ENCODE measurements at places on chromosomes 2 and 18.

GRCh38 chr18:5059696-5060032 lies 137.4 kb downstream of the AKAIN1 start:
- no peak for DNase-seq

GRCh38 chr18:67425672-67426071 lies 90.8 kb downstream of the DSEL start:
- DNase-seq = no peak

DNA sequence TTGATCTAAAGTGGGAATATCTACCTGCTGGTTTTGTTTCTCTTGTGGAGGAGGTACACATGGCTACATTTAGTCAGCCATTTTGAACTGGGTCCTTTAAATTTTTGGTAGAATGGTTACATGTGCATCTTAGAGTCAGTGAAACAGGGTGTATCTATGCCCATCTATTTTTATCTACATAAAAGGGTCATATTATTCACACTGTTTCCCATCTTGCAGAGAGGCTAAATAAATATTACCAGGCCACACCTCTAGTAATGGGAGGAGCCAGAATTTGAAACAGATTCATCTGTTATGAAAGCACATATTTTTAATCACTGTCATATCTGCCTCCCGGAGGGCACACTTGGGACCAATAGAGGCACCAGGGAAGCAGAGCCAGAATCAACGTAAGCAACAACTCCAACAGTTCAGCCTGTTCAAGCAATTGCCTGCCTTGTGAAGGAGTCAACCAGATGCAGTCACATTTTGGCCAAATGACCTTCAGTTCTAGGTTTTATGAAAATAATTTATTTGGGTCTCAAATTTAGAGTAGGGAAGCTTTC lies 376.8 kb downstream of the TSN start:
- no peak for DNase-seq

DNA sequence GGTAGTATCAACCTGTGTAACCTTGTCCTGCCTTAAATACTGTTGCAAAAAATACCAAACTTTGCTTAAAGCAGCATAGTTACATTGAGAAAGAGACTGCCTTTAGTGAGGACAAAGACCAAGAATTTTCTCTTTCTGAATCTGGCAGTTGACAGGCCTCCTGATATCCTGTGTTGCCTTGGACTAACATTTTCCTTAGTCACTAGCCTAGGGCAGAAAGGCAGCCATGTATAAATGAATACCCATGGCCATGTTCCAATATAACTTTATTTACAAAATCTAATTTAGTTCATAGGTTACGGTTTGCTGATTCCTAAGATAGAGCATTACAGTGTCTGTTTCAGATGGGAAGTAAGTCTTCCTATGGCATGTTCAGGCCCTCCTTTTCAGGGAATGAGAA lies 895.4 kb downstream of the CNTNAP5 start:
- no peak for DNase-seq

DNA sequence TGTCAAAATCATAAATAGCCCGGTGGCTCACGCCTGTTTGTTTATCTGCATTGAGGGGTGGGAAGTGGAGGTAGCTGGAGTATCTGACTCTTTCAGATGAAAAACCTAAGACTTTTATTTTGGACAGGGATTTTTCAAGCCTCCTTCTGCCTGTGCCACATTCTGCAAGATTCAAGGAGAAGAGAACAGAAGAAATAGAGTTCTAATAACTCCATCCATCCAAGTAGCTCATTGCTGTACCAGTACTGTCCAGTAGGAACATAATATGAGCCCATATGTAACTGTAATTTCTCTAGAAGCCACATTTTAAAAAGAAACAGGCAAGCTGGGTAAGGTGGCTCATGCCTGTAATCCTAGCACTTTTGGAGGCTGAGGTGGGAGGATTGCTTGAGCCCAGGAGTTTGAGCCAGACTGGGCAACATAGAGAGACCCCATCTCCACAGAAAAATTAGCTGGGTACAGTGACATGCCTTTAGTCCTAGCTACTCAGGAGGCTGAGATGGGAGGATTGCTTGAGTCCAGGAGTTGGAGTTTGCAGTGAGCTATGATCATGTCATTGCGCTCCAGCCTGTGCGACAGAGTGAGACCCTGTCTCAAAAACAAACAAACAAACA lies 35.4 kb upstream of the NT5DC4 start:
- no peak for DNase-seq

DNA sequence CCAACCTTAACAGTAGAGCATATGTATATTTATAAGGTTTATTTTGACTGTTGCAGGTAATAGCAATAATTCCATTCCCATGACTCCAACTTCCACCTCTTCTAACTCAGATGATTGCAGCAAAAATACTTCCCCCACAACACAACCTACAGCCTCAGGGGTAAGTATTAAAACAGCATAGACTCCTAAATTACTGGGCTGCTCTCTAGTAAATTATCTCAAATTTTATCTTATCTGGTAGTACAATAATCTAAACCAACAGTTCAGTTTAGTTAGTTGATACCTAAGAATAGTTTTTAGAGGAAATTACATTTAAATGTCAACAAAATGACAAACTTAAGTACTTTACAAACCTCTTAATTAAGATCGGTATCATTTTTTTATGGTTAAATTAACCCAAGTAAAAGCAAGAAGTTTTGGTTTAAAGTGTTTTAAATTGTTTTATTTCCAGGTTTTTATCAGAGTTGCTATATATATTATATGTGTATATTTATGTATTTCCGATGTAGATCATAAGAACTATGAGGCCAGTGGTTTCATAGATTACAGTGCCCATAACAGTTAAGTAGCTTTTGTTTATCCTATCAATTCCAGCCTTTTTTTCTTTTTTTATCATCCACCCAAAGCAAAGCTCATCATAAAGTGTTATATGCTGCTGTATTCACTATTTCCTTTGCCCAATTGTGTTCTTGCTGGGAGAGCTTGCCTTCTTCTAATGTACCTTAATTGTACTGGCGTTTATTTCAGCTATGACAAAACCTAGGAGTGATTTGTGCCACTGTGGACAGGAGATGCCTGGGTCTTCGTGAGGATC lies 13.7 kb downstream of the GATA6 start:
- DNase-seq = no peak

- DNase-seq = no peak
Observed at GRCh38 chr2:8086796-8087479, 594.9 kb upstream of the ID2 start.

GRCh38 chr2:223007531-223007930 lies 44.5 kb upstream of the KCNE4 start:
- DNase-seq = no peak

DNA sequence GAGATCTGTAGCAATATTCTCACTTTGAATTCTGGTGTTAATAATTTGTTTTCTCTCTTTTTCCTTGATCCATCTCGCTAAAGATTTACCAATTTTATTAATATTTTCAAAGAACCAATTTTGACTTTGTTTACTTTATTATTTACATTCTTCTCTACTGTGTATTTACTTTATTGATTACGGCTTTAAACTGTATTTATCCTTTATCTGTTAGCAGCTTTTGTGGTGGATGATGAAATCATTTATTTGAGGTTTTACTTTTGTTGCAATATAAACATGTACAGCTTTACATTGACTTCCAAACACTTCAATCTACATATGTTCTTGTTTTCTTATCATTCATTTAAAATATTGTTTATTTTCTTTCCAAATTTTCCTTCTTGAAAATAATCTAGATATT lies 719.9 kb downstream of the ADCYAP1 start:
- DNase-seq = no peak

DNA sequence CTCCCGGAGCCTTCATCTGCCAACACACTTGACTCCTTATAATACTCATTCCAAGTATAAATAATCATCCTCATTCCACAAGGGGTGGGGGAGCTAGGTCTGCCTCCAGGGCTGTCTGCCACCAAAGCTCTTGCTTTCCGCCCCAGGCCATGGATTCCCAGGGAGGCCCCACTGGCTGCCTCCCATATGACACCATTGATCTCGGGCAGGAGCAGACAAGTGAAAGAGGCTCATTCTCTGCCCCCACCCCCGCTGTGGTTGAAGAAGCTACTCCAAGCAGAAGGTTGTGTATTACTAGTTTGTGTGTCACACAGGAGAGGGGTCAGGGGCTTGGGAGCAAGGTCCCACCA lies 99.5 kb downstream of the MRO start:
- no peak for DNase-seq

GRCh38 chr2:68152681-68153347 lies 4.9 kb upstream of the PNO1 start:
- DNase-seq = peak; percentile 16

DNA sequence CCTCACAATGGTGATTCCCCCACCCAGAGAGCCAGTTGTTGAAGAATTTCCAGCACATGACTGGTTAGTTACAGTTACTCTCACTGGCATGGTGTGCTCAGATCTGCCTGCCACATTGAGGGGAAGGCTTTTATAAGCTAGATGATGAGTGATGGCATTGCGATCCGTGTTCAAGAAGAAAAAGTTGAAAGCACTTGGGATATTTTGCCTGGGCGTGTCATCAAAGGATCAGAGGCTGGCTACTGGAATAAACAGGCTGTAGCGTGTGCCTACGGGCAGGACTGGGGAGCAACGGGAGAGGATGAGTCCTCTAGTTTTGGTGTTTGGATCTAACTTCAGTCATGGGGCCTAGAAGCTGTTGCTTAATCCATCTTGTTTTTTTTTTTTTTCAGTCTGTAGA lies 175.0 kb downstream of the SETBP1 start:
- no peak for DNase-seq

DNA sequence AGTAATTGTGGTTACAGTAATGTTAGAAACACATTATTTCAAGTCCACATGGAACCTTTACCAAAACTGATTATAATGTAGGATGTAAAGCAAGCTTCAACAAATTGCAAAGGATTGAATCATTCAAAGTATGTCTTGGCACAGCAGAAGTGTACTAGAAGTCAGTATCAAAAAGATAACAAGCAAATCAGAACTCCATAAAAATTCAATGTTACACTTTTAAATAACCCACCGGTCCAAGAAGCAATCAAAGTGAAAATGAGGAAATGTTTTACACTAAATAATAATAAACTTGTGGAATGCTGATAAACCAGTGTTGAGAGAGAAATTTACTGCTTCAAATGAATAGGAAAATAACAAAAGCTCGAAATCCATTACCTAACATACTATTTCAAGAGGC lies 47.7 kb downstream of the TTC21B start:
- DNase-seq = no peak

- no peak for DNase-seq
Observed at GRCh38 chr2:3644246-3644525, 13.8 kb upstream of the ALLC start.

GRCh38 chr2:10058251-10059015 lies 15.1 kb downstream of the KLF11 start:
- no peak for DNase-seq

DNA sequence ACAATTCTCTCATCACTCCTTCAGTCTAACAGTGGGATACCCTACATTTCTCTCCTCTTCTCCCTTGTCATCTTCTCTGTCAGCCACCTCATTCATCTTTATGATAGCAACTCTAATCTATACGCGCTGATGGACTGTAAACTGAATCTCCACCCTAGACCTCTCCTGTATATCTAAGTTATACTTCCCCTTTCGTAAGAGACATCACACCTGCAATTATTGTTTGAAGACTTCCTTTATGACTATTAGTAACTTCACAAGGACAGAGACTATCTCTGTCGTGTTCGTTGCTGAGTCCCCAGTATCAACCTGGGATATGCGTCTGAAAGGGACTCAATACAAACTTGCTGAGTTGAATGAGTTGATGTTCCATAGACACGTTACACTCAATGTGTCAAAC lies 263.2 kb downstream of the IRS1 start:
- no peak for DNase-seq

- no peak for DNase-seq
Observed at GRCh38 chr2:202425036-202425435, 48.9 kb downstream of the BMPR2 start.

DNA sequence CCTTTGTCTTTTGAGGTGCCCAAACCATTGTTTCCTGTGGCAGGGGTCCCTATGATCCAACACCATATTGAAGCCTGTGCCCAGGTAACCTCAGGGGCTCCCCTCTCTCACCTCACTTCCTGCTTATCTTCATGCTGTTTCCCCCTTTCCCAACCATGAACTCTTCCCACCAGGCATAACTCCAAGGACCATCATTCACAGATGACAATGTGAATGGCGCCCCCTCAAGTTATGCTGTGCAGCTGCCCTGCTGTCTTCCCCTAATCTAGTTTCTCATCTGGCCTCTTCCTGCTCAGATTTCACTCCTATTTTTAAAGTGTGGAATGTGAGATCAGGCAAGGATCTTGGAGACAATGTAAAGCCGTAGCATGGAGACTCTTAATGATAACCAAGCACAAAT lies 1.4 kb downstream of the GMPPA start:
- no peak for DNase-seq

DNA sequence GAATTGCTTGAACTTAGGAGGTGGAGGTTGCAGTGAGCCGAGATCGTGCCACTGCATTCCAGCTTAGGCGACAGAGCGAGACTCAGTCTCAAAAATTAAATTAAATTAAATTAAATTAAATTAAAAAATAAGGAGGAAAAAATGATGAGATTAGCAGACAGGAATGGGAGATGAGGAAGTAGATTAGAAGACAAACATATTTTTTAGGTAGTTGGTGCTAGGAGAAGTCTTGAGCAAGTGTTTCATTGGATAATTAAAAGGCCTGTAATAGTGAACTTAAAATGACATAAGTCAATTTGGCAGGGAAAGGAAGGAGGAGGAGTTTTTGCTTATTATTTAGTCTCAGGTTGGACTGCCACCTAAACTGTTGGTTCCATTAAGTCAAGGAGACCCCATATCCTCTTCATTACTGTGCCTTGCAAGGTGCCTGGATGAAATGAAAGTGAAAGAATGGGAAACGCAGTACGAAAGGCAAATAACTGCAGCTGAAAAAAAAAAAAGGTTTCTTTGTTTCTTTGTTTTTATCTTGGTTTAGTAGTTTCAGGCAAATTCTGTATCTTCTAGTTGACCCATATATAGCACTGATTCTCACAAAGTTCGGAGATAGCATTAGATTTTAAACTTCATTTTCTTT lies 162.0 kb downstream of the SLC8A1 start:
- DNase-seq = no peak

GRCh38 chr2:211930331-211930730 lies 608.3 kb downstream of the ERBB4 start:
- DNase-seq = no peak

- DNase-seq = no peak
Observed at GRCh38 chr2:27871802-27872201, 18.4 kb downstream of the RBKS start.

GRCh38 chr2:101003278-101003775 lies 1.2 kb downstream of the RPL31 start:
- peak; percentile 11 for DNase-seq

GRCh38 chr2:37869304-37869703 lies 55.8 kb upstream of the RMDN2 start:
- no peak for DNase-seq
